ENCODE measurements at places on chromosomes 6 and 20.

DNA sequence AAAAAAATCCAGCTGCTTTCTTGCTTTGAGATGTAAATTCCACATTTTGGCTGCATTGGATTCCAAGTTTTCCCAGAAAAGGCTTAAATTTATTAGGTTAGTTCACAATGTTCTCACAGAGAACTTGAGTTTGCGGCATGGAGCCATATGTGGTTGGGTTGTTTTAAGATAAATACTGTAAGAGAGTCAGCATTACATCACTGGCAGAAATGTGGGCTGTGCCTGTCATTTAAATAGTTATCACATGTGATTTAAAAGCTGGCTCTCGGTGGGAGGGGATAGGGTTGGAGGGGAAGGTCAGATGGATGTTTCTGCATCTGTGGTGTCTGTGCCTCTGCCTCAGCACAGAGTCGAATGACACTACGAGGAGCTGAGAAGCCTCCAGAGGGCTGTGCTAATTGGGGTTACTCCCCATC is 73.8 kb upstream of the SCP2D1 start:
- no peak for DNase-seq

GRCh38 chr20:59828125-59829053 is 105.0 kb downstream of the SYCP2 start:
- no peak for DNase-seq

DNA sequence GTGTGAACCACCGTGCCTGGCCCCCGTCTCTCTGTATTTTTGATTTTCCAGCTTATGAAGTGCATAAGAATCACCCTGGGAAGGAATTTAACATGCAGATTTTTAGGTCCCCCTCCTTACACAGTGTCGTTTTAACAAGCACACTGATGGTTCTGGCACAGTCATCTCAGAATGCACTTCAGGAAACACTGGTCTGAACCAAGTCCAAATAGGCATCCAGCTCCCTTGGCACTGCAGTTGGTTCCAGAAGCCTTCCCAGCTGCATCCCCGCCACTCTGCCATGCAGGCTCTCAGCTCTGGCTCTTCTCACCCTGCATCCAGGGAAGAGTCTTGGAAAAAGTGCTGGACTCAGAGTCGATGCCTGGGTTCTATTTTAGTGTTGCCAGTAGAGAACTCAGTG is 20.1 kb downstream of the RIPOR2 start:
- no peak for DNase-seq

GRCh38 chr6:15504581-15505350 is 158.1 kb downstream of the DTNBP1 start:
- no peak for DNase-seq

- DNase-seq, result no peak
Measured at GRCh38 chr6:3712827-3713665, 38.5 kb downstream of the PXDC1 start.

GRCh38 chr6:68094070-68094469 is 541.0 kb upstream of the ADGRB3 start:
- no peak for DNase-seq

- no peak for DNase-seq
Measured at GRCh38 chr6:125866433-125866832, 75.7 kb downstream of the NCOA7 start.

GRCh38 chr6:159788753-159789376 is 537 bp downstream of the TCP1 start:
- DNase-seq, result peak; percentile 40

DNA sequence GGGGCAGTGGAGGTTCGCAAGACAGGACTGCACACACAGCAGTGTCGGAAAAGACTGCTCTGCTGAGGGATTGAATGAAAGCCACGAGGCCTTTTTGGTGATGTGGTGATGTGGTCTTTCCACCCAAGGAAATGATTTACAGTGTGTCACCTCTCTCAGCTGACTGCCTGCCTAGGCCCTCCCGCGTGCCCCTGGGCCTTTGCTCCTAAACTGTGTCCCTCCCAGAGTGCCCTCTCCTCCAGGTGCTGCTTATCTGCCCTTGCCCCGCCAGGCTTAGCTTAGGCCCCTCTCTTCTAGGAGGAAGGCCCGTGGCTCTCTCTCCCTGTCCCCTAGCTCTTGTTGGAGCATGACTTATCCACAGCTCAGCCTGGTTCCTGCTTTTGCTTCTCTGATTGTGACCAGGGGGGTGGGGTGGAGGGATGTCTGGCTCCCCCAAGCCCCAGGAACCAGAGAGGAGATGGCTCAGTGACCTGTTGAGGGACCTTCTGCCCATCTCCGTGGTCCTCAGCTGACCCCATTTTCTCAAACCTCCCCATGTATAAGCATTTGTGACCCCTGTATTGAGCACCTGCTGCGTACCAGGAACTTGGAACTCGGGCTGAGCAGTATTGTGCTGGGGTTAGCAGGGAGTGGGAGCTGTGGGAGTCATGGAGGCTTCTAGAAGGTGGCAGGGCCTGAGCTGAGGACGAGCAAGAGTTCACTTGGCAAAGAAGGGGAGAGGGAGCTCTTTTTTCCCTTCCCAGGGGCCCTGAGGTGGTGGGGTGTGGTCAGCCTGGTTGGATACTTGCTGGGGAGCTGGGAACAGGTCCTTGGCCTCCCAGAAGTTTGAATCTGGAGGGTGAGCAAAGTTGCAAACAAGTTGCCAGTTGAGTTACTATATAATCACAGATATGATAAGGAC is 2.2 kb downstream of the SRC start:
- DNase-seq, result no peak

DNA sequence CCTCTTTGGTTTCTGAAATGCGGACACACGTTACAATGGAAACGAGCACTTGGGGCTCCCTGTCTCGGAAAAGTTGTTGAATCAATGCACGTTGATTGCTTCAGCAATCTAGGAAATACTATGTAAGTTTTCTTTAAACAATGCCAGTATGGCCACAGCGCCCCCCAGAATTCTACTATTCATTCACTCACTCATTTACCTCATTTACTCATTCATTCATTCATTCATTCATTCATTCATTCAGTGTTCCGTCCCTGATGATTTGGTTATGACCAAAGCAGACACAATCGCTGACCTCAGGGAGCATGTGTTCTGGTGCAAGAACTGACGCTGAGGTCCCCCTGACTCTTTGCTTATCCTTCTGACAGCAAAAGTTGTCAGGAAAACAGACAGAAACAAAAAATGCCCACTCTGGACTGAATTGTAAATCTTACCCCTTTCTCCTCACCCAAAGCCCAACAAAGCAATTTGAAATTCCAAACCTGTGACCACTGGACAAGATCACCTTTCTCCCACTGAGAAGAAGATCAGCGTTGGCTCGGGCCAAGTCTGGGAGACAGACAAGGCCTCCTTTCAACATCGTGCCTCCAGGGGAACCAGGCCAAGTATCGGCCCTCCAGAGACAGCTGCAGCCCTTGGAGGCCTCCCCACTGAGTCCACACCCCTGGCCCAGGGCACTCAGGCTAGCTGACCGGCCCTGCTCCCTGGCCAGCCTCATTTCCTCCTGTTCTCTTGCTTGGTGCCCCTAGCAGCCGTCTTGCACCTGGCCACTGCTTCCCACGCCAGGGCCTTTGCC is 15.0 kb upstream of the PMEPA1 start:
- no peak for DNase-seq

- DNase-seq, result no peak
Measured at GRCh38 chr20:34747479-34747878, 43.3 kb downstream of the TP53INP2 start.

DNA sequence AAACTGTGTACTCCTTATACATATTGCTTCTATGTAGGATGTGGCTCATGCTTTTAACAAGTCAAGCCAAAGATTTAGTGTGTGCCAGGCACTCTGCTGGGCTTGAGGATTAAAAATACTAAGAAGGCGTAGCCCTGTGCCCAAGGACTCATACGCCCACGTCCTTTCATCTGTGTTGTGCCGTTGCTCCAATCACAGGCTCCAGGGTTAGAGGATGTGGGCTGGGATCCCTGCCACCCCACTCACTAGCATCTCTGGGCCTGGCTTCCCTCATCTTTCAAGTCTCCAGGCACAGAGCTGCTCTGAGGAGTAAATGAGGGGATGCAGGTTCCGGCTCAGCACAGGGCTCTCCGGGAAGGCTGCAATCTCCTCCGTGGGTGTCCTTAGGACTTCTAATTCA is 214.2 kb downstream of the SYNDIG1 start:
- DNase-seq, result no peak

DNA sequence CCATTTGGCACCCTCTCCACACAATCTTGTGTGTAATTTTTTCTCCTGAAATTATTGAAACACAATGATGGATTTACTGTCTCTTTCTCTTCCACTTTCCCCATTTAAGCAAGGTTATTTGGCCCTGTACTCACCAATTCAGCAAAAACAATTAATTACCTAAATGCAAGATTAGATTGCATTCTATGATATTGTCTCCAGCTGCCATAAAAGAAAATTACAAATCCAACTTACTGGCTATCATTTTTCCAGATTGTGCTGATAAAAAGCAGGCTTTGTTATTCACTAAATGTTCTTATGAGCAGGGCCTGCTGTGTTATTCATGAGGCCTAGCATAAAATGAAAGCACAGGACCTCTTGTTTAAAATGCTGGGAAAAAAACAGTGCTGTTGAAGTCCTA is 95.8 kb upstream of the IRAK1BP1 start:
- no peak for DNase-seq

DNA sequence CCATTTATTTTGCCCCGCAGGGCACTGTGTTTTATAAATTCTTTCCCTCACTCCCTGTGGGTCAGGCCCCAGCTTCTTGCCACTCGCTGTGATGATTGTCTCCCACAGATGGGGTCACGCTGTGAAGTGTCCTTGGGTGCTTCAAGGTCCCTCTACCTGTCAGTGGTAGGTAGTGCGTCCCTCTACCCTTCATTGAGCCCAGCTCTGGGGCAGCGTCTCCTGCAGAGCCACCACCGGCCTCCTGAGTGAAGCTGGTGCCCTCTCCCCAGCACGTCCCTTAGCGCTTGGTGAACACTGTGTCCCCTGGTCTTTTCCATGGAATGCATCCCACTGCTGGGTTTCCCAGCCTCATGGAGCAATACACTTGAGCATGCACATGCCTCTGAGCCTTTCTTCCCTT is 108.2 kb downstream of the NRN1 start:
- no peak for DNase-seq

DNA sequence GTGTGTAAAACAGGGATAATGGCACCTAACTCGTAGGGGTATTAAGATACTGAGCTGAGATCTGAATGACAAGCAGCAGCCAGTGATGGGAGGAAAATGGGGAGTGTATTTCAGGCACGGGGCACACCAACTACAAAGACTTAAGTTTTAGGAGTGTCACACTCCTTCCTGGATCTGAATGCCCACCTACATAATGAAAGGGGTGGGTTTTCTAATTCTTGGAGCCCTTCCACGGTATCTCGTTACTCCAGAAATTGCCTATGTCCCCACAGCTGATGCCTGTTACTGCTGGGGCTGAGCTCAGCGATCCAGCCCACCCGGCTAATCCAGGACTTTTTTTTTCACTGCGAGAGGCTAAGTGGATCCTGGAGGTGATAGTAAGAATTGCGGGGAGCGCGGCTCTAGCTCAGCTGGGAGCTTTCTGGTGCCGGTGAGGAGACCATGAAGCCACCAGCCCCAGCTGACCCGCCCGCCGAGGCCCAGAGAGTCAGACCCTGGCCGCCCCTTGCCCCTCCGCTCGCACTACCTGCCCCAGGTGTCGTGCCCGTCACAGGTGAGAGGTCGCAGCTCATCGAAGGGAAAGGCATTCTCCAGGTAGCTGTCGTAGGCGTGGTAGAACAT is 727 bp downstream of the EDEM2 start:
- DNase-seq, result no peak

- peak; percentile 22 for DNase-seq
Measured at GRCh38 chr6:169213814-169214520, 39.7 kb downstream of the THBS2 start.

All from NK-92 treated with Interleukin-12 subunit alpha and Interleukin-12 subunit beta, amount 100 ng/mL, for 24 hours (cell line).